ENCODE measurements at places on chromosomes 13 and 19.

DNA sequence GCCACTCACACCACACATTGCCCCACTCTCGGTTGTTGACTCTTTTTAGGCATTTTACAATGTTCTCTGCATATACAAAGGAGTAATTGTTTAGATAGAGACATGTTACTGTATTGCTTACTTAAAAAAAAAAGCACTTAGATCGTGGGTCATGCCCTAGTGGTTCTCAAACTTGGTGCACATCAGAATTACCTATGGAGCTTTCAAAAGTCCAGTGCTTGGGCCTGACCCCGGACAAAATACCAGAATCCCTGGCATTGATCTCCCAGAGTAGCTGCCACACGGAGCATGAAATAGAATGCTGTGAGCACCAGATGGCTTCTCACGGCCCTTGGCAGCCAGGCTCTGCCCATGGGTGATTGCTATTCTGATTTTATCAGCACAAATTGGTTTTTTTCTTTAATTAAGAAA is 20.0 kb downstream of the ACP7 start:
- no peak for DNase-seq

- DNase-seq = no peak
These were observed 8.1 kb upstream of the PTBP1 start for GRCh38 chr19:788983-789700.

DNA sequence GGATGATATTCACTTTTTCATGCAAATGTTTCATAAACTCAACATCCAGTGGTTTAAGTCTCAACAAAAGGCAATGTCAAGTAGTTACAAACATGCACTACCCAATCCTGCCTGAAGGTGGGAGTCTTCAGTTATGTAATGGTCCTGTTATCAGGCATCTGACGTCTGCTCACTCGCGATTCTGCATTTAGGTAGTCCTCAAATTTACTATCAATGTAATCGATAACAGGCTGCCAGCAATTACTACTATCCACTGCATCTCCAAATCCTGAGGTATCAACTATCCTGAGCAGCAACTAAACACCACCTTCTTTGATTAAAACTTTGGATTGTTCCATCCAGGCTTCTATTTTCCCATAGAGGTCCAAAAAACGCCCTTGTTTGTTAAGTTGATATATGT is 51.2 kb downstream of the NLRP12 start:
- peak; percentile 67 for DNase-seq

- no peak for DNase-seq
These were observed 262.7 kb downstream of the DNAJC15 start for GRCh38 chr13:43285933-43286597.

GRCh38 chr19:56113074-56113632 is 7.9 kb downstream of the ZNF787 start:
- DNase-seq = no peak

DNA sequence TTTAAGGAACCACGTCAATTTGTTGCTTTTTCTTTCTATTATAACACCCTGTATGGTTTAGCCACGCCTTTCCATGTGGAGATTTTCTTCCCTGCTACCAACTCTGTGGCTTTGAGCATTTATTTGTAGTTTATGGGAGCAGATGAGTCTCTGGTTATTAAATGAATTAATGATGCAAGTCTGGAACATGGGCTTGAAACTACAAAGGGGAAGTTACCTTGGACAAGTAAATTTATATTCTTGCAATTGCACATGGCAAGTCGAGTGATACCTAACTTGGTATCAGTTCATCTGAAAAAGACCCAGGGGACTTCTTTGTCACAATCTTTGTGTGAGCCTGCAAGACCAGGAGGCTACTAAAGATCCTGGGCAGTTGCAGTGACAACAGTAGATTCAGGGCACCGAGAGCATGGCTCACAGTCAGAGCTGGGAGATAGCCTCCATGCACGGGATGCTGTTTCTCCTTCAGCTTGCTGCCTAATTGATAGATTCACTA is 24.4 kb downstream of the B3GLCT start:
- no peak for DNase-seq

GRCh38 chr19:49470615-49470978 is 3.4 kb upstream of the FLT3LG start:
- no peak for DNase-seq

- no peak for DNase-seq
These were observed 40.7 kb downstream of the CDADC1 start for GRCh38 chr13:49288458-49288857.

DNA sequence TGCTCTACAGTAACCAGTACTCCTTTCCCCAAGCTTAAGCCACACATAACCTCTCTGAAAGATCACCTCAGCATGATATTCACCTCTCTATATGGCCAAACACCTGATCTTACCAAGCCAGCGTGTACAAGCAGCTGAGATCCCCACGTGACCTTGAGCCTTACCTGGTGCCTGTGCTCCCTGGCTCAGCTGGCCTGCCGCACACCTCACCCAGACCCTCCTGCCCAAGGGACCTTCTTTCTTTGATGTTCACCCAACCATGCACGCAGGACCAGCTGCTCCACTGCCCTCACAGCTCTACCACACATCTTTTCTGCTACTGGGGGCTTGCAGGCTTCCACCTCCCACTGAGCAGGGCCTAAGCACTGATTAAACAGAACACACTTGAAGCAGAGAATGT is 9.0 kb downstream of the DHRS12 start:
- DNase-seq = no peak

GRCh38 chr13:111303559-111303958 is 16.9 kb upstream of the TEX29 start:
- DNase-seq = no peak

All from mesothelial cell of epicardium (in vitro differentiated cells).